ENCODE measurements at places on chromosomes 1 and 21. TPM values are rescaled to one million over a fixed set of nuclear protein-coding genes. Genes with fewer than 3 reads are reported as not detected.

The GSTM2 gene
- total RNA-seq = 136 TPM

The CFAP45 gene
- total RNA-seq = 2.7 TPM

The CADM3 gene
- total RNA-seq = 10.9 TPM

DNA sequence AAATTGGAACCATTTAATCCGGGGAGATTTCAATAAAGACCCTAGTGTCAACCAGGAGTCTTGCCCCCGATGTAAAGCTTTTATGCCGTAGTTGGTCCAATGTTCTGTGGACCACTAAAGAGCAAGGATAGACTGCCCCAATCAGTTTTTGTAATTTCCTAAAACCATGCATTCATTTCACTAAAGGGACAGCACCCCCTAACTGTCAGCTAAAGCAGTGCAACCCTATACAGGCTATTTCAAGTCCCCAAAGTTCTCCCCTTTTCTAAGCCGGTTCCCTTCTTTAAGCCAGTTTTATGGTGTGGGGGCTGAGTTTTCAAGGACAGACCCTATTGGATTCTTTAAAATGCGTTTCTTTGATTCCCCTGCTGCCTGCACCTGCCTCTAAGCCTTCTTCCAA lies 12.7 kb upstream of the PDPN start:
- DNase-seq = no peak

DNA sequence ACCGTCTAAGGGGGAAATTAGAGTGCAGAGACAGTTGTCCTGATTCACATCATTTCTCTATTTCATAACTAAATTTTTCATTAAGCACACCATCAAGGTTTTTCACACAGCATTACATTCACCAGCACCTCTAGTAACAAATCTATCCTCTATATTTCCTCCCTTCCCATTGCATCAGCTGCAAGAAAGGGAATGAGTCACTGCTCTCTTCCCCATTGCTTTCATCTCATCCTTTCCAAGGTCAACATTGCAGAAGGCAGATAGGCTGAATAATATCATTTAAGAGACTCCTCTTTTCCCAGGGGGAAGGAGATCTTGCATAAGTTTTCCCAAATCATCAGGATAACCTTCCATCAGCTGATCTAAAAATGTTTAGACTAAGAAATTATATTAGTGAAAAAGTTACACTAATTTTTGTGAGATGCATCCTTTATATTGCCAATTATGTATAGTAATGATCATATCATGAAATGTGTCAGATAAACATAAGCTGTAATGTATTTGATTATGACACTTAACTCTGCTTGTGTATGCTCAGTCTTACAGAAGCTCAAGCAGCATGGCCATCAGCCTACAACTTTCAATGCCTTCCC lies 4.3 kb downstream of the INTS7 start:
- DNase-seq = no peak
